Esophagus squamous epithelium (tissue), 5 donors: ENCODE measurements at places on chromosomes 6 and 20.

DNA sequence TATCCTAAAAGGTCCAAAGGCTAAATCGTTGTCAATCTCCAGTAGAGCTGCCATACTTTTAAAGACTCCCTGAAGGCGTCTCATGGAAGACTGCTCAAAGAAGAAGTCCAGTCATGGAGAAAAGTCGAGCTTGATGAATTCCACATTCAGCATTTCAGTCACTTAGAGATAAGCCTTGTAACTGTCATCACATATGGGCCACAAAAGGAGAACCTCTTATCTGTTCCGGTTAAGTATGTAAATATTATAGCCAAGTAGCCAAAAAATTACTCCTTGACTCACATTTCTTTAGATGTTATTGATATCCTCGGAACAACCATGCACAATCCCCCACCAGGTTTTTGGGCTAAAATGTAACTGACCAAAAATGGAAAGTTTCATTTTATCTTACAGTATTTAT lies 9.8 kb upstream of the CNKSR3 start:
- DNase-seq, result no peak

GRCh38 chr6:130893277-130893676 lies 66.1 kb downstream of the SMLR1 start:
- DNase-seq, result no peak

DNA sequence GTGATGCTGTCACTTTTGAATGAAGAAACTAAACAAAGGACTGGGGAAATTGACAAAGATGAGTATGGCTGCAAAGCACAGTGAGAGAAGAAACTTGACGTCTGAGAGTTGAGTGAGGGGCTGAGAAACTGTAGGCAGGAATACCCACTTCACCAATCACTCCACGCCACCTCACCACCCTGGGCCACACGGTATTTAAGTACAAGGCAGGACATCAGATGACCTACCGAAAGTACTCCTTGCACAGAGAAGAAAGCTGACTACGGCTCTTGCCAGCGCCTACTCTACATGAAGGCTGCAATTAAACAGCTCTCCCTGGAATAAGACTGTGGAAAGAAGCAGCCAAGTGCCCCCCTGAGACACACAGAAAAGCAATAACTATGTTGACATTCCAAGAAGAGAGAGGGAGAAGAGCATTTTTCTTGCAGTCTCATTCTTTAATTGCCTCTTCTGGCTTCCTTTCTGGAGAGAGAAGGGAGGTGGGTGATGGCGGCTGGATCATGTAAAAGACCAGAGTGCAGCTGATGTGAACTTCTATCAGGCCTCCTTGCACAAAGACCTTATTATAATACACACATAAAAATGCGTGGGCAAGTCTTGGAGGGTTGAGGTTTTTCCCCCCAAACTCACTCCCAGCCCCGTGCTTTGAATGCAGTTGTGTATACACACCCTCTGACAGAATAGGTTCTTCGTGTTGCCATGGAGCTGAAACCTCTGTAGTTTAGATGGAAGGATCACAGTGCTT lies 44.6 kb downstream of the HIVEP2 start:
- no peak for DNase-seq

GRCh38 chr6:20907486-20908071 lies 373.3 kb downstream of the CDKAL1 start:
- no peak for DNase-seq

DNA sequence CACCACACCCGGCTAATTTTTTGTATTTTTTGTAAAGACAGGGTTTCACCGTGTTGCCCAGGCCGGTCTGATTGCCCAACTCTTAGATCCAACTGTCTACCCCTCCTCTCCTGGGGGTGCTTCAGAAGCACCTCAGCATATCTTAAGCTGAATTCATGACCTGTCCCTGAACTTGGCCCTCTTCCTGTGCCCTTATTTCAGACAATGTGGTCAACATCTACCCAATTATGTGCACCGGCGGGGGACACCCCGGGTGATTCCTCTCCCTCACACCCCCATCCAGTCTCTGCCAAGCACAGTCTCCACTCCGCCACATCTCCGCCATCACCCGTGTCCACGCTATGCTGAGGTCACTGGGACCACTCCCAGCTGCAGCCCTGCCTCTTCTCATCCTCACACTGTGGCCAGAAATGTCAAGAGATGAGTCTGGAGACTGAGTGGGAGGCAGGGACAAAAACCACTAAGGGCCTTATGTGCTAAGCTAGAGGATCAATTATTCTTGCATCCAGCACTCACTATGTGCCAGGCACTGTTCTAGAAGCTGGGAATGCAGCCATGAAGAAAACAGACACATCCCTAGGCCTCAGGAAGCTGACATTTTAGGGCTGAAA lies 111.9 kb downstream of the ARMC2 start:
- no peak for DNase-seq

DNA sequence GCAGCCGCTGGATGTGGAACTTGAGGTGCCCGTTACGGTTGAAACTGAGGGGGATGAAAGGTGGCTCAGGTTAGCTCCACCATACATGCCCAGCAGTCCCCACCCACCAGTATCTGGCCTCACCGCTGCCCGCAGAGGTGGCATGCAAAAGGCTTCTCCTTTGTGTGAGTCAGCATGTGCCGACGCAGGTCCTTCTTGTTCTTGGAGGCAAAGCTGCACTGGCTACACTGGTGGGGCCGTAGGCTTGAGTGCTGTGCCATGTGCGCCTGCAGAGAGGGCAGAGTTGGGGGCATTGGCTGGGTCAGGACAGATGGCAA lies 15.8 kb downstream of the PCIF1 start:
- no peak for DNase-seq

DNA sequence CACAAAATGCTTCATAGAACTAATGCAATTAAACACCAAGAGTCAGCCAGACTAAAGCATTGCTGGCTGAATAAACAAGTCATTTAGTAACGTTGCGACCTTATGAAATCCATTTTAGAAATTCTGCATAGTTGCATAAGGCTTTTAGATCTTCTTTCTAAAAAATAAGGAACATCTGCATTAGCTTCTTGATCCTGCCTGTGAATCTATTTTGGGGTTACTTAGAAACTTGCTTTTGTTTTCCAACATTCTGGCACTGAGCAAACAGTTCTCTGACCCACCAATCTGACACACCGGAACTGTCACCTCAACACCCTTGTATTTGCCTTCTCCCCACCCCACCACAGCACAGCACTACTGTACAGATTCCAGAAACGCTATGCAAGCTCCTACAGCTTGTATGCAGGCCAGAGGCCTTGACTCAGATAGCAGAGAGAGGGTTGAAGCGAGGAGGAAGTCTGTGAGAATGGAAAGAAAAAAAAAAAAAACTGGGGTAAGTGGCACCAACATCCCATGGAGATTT lies 55.0 kb downstream of the KIF13A start:
- no peak for DNase-seq

GRCh38 chr20:23488996-23489395 lies 1.9 kb upstream of the CST8 start:
- DNase-seq, result no peak

DNA sequence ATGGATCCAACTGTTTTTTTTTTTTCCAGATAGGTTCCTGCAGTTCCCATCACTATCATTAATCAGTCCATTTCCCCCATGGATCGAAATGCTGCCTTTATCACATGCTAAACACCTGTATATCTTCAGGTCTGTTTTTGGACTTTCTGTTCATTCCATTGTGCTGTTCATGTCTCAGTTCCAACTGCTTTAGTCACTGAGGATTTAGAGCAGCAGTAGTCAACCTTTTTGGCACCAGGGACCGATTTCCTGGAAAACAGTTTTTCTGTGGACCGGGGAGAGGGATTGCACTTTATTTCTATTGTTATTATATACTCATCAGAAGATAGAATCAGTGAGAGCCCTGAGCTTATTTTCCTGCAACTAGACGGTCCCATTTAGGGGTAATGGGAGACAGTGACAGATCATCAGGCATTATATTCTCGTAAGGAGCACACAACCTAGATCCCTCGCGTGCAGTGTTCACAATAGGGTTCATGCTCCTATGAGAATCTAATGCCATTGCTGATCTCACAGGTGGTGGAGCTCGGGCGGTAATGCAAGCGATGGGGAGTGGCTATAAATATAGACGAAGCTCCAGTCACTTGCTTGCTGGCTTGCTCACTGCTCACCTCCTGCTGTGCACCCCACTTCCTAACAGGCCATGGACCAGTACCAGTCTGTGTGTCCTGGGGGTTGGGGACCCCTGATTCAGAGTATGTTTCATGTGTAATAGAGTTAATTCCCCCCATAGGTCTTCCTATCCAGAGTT lies 46.0 kb downstream of the CAP2 start:
- DNase-seq, result no peak

GRCh38 chr6:45450831-45451230 lies 73.1 kb upstream of the SUPT3H start:
- DNase-seq, result no peak

- no peak for DNase-seq
Observed at GRCh38 chr6:73612611-73613010, 41.2 kb downstream of the SLC17A5 start.

DNA sequence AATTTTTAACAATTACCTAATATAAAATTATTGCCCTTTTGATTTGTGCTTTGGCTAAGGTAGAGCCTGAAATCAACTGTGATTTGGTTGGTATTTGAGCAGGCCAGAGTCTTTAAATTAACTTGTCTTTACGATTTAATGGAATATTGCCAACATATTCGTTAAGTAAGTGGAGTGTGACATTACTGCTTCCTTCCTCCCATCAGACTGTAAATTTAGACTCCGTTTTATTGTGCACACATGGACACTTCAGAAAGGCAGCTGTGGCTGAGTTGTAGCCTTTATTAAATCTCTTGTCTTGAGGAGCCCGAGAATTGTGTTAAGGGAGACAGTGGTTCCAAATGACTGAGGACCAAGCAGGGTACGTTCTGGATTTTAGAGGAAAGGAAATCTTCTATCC lies 57.4 kb downstream of the CAP2 start:
- DNase-seq, result no peak

DNA sequence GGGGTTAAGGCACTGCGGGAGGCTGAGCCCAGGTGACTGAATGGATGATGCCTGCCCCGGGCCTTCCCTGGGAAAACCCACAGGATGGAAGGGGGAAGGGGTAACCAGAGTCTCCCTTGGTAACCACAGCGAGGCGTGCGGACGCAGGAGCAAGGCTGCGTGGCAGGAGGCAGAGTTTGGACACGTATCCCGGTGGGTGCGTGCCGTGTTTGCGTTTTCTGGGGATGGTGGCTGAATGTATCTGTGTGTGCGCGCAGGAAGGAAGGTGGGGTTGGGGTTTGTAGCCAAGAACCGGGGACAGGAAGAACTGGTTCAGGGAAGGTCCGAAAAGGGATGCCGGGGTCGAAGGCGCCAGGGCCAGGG lies 1.8 kb downstream of the MDGA1 start:
- DNase-seq, result no peak

DNA sequence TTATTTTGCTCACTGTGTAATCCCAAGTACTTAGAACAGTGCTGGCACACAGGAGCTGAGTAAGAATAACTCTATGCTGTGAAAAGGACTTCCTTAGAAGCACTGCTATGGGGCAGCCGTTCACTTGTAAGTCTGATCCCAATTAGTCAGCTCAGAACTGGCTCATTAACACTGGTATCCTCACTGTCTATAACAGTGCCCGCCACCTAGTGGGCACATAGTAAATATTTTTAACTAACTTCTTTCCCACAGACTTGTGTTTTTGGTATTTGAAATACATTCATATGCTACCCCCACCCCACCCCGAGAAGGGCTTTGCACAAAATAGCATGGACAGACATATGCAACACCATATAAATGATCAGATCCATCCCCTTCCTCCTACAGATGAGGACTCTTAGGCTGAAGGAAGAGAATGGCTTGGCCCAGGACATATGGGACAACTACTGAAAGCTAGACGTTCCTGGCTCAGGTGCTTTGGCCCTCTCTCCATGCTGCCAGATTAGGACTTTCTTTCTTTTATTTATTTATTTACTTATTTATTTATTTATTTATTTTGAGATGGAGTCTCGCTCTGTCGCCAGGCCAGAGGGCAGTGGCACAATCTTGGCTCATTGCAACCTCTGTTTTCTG lies 47.1 kb downstream of the DST start:
- DNase-seq, result no peak

GRCh38 chr6:37451441-37452193 lies 18.6 kb downstream of the CMTR1 start:
- no peak for DNase-seq

GRCh38 chr6:169934699-169935347 lies 183.4 kb downstream of the ERMARD start:
- DNase-seq, result no peak

DNA sequence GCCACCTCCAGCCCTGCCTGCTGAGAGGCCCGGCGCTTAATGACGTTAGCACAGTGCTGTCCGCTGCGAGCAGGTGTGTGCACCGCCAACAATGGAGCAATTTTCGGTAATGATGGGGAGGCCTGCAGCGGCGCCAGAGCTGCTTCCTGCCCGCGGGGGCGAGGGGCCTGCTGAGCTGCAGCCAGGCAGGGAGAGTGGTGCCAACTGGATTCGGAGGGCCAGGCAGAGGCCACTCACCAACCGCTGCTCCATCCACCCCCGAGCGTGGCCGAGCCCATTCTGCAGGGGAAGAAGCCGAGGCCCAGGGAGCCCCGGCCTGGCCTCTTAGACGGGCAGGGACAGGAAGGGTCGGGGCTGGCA lies 9.6 kb downstream of the HRH3 start:
- DNase-seq, result no peak

DNA sequence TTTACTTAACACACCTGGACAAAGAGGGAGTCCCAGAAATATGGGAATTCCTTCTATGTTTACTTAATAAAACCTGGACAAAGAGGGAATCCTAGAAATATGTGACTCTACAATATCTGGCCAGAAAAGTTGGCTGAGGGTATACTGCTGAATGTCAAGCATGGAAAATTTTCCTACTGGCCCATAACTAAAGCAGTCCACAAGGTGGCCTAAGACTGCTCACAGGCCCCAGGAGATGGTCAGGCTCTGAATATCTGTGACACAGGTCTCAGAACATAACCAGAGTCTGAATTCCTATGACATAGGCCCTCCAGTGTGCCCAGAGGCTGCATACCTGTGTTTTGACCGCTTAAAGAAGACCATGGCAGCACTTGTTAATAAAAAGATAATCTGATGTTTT lies 578.2 kb upstream of the NRSN1 start:
- DNase-seq, result no peak

GRCh38 chr6:156545931-156546330 lies 231.2 kb upstream of the ARID1B start:
- DNase-seq, result no peak

GRCh38 chr20:51220293-51220706 lies 197.4 kb upstream of the KCNG1 start:
- DNase-seq, result no peak

- no peak for DNase-seq
Observed at GRCh38 chr20:34023937-34024722, 30.4 kb downstream of the RALY start.

DNA sequence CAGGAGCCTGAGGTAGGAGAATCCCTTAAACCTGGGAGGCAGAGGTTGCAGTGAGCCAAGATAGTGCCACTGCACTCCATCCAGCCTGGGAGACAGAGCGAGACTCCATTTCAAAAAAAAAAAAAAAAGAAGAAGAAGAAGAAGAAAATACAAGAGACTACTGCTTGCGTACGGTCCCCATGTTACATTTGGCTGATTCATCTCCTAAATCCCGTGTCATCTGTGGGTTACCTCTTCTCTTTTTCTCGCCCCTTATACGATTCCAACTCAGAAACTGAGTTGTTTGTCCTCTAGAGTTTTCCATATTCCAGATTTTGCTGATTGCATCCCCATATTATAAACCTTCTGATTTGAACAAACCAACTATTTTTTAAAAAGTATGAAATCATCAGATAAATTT lies 62.4 kb upstream of the NELFCD start:
- no peak for DNase-seq
